ENCODE measurements at places on chromosomes 7 and 10. TPM values are rescaled to one million over a fixed set of nuclear protein-coding genes. Genes with fewer than 3 reads are reported as not detected.

The SLC26A4 gene
- polyA plus RNA-seq, result 1.3 TPM

The C10orf67 gene
- 0.15 TPM for polyA plus RNA-seq

The MYL7 gene
- polyA plus RNA-seq, result 0.90 TPM

The NUTM2A gene
- polyA plus RNA-seq, result 1.9 TPM

The MYOF gene
- polyA plus RNA-seq, result 74.0 TPM

The PAPOLB gene
- polyA plus RNA-seq, result 0.18 TPM

The NXPH1 gene
- 0.10 TPM for polyA plus RNA-seq

The NEURL1 gene
- polyA plus RNA-seq, result 1.3 TPM

GRCh38 chr7:30703756-30704155, 21.5 kb upstream of the CRHR2 start:
- no peak for DNase-seq

GRCh38 chr7:91149341-91150246, 114.6 kb upstream of the FZD1 start:
- DNase-seq, result no peak

DNA sequence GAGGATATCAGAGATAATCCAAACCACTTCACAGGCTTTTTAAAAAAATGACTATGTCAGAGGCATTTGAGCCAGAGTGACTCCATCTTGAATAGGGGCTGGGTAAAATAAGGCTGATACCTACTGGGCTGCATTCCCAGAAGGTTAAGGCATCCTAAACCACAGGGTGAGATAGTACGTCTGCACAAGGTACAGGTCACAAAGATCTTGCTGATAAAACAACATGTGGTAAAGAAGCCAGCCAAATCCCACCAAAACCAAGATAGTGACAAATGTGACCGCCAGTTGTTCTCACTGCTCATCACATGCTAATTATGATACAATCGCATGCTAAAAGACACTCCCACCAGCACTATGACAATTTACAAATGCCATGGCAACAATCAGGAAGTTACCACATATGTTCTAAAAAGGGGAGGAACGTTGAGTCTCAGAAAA, 177.5 kb downstream of the RAPGEF5 start:
- DNase-seq, result no peak

- peak; percentile 72 for DNase-seq
Measured at GRCh38 chr7:44291066-44291732, 34.2 kb downstream of the CAMK2B start.

DNA sequence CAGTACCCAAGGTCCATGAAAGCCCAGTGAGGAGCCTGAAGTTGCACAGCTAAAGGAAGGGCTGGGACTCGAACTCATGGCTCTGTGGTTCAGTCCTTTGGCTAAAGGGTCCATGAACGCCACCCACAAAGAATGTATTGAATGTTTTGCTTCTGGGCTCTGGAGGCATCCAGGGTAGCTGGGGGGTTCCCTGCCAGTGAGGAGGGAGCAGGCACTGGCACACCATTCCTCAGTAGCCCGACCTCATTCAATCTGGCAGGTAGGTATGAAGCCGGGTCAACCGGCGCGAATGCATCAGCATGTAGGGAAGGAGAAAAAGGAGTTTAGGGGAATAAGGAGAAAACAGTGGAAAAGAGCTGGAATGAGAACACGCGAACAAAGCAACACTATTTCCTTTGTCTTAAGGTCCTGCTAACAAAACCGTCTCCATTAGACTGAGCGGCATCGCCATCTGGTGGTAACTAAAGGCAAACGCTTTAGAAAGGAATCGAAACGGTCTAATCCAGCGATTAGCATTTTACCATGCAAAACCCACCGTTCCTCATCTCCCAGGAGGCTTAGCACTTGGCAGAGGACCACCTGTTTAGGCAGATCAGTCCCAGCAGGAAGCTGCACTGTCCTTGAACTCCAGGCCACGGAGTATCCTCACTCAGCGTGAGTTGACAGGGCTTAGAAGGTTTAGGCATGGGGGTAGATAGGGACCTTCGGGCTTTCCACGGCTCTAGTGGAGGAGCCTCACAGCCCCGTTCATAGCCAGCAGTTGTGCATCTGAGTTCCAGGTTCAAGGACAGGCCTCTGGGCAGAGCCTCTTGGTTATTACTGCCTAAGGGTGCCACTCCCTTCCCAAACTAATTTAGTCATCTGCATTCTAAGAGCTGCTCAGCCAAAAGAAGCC, 122.8 kb downstream of the UBE2H start:
- peak; percentile 75 for DNase-seq

GRCh38 chr10:12041766-12042408, 722 bp downstream of the UPF2 start:
- no peak for DNase-seq
